ENCODE measurements at places on chromosomes 12 and 14. TPM values are rescaled to one million over a fixed set of nuclear protein-coding genes. Genes with fewer than 3 reads are reported as not detected.

- H3K27me3 ChIP-seq = no peaks in the 10 kb centered on the region
- no peak for DNase-seq
- H3K36me3 ChIP-seq = no peaks in the 10 kb centered on the region
- no peak overlapping the region for H3K27ac ChIP-seq
- no peaks in the 10 kb centered on the region for H3K4me1 ChIP-seq
- no peak overlapping the region for H3K4me3 ChIP-seq
These were observed 210.8 kb upstream of the NPAS3 start for GRCh38 chr14:32727832-32728231.

DNA sequence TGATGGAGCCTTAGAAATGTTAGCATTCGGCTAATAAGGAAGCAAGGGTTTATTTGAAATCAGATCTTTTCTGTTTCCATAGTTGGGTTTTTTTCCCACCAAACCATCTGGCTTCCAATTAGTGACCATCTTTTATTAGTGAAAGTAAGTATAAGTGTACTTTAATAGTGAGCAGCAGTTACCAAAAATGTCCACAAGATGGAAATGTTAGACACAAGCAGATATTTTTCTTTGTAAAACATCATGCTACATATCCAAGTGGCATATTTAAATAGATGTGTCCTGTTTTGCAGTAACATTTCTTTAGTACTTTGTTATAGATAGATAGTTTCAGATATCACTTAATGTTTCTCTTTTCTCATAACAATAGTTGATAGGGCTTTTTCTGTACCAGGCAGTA is 28.8 kb downstream of the YEATS4 start:
- H3K36me3 ChIP-seq = no peaks in the 10 kb centered on the region
- no peaks in the 10 kb centered on the region for H3K27me3 ChIP-seq
- DNase-seq = no peak
- no peak overlapping the region for H3K27ac ChIP-seq

GRCh38 chr12:2161473-2161872 is 108.7 kb downstream of the CACNA1C start:
- no peaks in the 10 kb centered on the region for H3K27me3 ChIP-seq
- no peaks in the 10 kb centered on the region for H3K4me1 ChIP-seq
- H3K36me3 ChIP-seq = no peaks in the 10 kb centered on the region
- no peak for DNase-seq
- no peak overlapping the region for H3K27ac ChIP-seq
- no peak overlapping the region for H3K4me3 ChIP-seq

- H3K27me3 ChIP-seq = no peaks in the 10 kb centered on the region
- H3K27ac ChIP-seq = no peak overlapping the region
- H3K36me3 ChIP-seq = no peaks in the 10 kb centered on the region
- no peak for DNase-seq
These were observed 316.8 kb downstream of the SNAPC1 start for GRCh38 chr14:62079038-62079437.

- no peaks in the 10 kb centered on the region for H3K27me3 ChIP-seq
- DNase-seq = no peak
- H3K27ac ChIP-seq = no peak overlapping the region
These were observed 47.0 kb upstream of the OR6J1 start for GRCh38 chr14:22691171-22691570.

DNA sequence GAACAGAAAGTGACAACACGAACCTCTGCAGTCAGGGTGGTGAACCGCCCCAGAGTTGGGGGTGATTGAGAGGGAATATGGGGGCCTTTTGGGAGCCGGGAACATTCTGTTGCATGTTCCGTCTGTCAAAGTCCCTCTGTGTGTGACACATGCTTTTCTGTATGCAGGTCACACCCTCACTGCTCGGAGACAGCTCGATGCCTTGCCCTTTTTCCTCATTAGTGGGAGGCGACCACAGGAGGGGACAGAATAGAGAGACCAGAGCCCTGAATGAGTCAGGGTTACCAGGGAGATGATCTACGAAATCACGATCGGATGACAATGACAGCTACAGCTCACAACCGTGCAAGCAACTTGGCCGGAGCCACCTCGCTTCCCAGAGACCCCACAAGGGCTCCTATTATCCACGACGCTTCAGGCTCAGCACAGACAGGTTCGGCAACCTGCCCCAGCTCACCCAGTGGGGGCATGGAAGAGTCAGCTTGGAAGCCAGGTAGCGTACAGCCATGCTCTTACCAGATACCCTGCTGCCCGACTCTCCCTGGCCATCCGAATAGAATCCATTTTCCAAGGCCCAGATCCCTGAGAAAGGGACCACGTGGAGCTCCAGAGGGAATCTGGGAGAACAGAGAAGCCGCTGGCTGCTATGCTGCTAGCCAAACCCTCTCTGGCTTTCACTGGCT is 38.8 kb downstream of the TESC start:
- peaks cover 10% of the 10 kb centered on the region for H3K4me1 ChIP-seq
- no peak for DNase-seq
- no peak overlapping the region for H3K27ac ChIP-seq
- H3K4me3 ChIP-seq = no peak overlapping the region

Gene OTX2
- total RNA-seq = 33.9 TPM

Gene RIPK3
- 0.39 TPM for total RNA-seq

Gene SIRT4
- total RNA-seq = 4.1 TPM

Gene KRT3
- not detected for total RNA-seq

Gene CLEC4D
- not detected for total RNA-seq

Gene KCTD10
- 54.3 TPM for total RNA-seq

DNA sequence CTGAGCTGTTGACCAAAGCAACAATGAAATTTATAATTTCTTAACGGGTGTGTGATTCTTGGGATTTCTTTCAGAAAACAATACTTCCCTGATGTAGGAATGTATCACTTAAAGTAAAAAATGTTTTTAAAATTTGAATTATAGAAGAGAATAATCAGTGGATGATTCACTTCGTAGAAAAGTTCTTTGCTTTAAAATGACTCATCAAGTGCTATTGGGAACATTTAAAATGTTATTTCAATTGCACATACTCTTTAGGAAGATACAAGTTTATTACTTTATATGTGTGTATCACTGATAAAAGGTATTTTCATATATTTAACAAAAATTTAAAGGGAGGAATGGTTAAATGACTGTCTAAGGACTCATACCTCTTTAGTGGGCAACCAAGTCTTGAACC is 155.3 kb downstream of the PDE3A start:
- no peaks in the 10 kb centered on the region for H3K4me1 ChIP-seq
- H3K27me3 ChIP-seq = no peaks in the 10 kb centered on the region
- DNase-seq = no peak
- H3K4me3 ChIP-seq = no peak overlapping the region
- no peak overlapping the region for H3K27ac ChIP-seq

DNA sequence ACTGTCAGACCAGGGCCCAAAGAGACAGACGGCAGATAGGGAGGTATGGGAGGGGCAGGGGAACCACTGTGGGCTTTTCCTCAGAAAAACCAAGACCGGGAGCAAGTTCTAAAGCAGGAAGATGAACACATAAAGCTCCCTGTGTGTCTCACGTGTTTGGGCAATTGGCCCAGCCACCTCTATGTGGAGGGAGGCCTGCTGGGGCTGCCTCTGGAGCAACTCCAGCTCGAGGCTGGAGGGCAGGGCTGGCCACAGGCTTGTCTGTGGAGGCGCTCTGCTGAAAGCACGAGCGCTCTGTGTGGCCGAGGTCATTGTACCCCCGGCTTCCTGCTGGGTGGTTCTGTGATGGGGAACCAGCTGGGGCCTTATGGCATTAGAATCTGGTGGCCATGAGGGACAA is 36.4 kb downstream of the TRAFD1 start:
- H3K27ac ChIP-seq = no peak overlapping the region
- H3K36me3 ChIP-seq = no peaks in the 10 kb centered on the region
- H3K27me3 ChIP-seq = no peaks in the 10 kb centered on the region

DNA sequence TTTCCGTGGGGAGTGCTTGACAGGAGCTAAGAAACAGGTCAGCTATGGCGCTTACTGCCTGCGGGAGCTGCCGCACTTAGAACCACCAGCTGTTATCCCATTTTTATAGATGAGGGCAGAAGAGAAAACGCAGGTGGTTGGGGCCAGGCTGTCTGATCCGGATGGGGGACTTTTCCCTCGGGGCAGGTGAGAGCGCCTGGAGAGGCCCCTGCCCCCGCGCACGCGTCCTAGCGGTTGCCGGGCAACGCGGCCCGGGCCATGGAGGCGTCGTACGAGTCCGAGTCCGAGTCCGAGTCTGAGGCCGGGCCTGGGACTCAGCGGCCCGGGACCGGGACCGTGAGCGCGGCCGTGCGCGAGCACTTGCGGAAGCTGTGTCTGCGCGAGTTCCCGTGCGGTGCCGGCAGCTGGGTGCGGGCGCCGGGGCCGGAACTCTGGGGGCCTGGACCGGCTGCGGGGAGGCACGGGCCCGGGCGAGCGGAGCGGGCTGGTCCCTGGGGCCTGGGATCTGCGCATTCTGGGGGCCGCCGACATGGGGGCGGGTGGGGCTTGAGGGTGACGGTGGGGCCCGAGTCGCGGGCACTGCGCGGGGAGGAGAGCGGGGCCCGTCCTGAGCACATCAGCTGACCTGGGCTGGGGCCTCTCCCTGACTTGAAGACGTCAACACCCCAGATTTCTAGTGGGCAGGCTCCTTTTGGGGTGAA is at the start of gene LRRC43:
TSS of gene LRRC43 (plus strand) at position 237 of the 701 bp plus-strand sequence. CDS start at position 259, 22 bp downstream.
- H3K4me1 ChIP-seq = peaks cover 3% of the 10 kb centered on the region
- no peak for DNase-seq
- no peak within 1 kb of the TSS for H3K27ac ChIP-seq
- peaks cover 6% of the 10 kb centered on the region for H3K27me3 ChIP-seq
- H3K36me3 ChIP-seq = no peaks in the 10 kb centered on the region

DNA sequence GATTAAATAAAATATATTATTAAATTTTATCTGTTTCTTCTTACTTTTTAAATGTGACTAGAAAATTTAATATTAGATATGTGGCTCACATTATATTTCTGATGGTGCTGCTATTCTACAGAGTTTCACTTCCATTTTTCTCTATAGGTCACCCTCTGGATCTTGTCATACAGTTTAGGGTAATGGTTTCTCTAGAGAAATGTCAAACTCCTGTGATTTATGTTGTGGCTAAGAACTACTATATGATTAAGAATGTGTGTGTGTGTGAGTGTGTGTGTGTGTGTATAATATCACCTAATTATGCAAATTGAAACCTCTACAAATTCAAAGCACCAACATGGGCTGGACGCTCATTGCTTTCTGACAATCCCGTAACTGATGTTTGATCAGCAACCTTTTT is 325.9 kb downstream of the ADAMTS20 start:
- no peak overlapping the region for H3K27ac ChIP-seq
- no peak for DNase-seq
- H3K36me3 ChIP-seq = no peaks in the 10 kb centered on the region
- H3K4me3 ChIP-seq = no peak overlapping the region
- H3K27me3 ChIP-seq = no peaks in the 10 kb centered on the region

Gene B3GNT4
- total RNA-seq = 1.4 TPM

All from H1 (cell line).